ENCODE measurements at places on chromosomes 5 and 9.

DNA sequence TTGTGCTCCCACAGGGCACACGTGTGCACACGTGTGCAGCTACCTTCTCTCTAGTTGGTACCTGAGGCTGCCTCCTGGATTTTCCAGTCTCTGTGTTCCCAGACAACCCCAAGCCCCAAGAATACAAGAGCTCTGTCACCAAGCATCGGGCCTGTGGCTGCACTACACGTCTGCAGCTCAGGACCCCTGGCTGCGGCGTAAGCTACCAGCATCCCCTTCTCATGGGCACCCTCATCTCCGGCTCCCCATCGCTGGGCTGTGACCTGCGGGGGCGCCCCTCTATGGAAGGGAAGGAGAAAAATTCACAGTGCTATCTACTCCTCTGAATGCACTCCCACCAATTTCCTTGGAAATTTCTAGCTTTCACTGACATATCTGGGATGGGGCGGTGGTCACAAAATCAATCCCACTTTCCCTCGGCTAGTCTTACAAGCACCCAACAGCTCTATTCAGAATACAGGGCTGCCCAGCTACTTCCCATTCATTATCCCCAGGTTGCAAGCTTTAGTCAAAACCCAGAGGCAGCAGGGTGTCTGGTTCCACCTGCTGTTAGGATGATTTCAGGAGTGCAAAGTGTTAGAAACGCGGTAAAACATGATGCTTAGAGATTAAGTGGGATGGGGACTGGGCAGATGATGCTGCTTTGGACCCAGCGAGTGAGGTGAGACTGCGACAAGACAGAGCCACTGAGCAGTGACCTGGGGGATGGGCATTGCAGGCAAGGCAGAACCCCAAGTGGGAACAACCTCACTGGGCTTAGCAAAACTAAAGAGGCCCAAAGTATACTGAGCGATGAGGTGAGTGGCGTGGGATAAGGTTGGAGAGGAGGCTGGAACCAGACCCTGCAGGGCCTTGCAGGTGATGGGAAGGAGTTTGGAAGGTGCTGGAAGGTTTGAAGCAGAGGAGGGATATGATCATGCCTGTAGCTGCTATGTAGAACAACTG lies 121.7 kb downstream of the KCNIP1 start:
- DNase-seq, result peak; percentile 28

DNA sequence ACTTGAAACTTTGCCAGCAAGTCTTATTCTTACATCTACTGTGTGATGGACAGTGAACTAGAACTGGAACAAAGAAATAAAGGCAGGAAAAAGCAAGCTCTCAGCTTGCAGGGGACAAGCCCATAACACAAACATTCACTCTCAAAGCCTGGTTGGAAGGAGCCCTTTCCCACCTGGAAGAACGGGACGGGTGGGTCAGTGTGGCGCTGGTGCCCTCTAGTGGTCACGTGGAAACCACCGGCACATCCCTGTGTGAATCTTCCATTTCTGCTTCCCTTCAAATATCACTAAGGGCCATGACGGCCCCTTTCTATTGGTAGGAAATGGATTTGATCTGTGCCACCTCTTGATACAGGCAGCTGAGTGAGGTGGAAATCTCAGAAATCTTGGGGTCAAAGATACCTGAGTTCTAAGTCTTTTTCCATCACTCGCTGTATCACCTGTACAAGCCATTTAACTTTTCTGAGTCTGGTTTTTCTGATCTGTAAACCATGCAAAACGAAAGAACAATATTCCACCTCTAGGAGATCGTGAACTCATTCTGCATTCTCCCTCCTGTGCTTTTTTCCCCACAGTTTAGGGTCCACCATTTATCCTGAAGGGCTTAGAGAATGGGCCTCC lies 211.6 kb downstream of the MSX2 start:
- peak; percentile 75 for DNase-seq

DNA sequence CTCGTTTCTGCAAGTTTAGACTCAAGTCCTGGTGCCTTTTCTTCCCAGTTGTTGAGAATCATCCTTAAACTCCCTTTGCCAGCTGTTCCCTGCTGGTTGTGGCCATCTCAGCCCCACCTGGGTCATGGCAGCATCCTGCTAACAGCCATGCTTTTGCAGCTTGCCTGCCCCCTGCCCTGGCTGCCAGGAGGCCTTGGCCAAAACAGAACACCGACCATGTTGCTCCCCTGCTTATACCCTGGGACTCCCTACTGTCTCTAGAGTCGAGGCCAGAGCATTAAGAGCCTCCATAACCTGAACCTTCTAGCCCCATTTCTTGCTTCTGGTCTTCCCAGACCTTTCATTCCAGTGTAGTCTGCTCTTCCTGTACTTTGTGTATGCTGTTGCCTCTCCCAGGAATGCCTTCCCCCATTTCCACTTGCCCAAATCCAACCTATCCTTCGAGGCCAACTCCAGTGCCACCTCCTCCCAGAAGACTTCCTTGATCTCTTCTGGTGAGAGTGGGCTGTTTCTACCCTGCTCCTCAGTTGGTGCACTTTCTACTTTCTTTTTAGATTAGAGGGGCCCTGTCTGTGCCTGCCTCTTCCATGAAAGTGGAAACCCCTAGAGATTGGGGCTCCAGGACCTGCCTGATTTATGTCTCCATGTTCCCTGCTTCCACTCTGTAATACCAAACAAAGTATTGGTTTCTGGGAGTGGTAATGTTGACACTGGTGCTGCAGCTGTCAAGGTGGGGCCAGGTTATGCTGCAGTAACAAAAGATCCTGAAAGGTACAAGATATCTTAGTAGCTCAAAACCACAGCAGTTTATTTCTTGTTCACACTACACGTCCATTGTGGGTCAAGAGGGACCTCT lies 88.2 kb downstream of the AMBP start:
- DNase-seq, result peak; percentile 20

GRCh38 chr9:117413346-117414219 lies 1.3 kb downstream of the ASTN2 start:
- peak; percentile 55 for DNase-seq

GRCh38 chr5:159785656-159786055 lies 130.6 kb upstream of the ADRA1B start:
- no peak for DNase-seq

GRCh38 chr9:73125651-73126050 lies 26.0 kb upstream of the ANXA1 start:
- no peak for DNase-seq

- peak; percentile 82 for DNase-seq
Observed at GRCh38 chr9:129703667-129704355, 38.4 kb downstream of the PRRX2 start.

- no peak for DNase-seq
Observed at GRCh38 chr9:101702257-101702656, 36.2 kb downstream of the GRIN3A start.

GRCh38 chr5:175714479-175715085 lies 56.7 kb downstream of the HRH2 start:
- DNase-seq, result no peak

DNA sequence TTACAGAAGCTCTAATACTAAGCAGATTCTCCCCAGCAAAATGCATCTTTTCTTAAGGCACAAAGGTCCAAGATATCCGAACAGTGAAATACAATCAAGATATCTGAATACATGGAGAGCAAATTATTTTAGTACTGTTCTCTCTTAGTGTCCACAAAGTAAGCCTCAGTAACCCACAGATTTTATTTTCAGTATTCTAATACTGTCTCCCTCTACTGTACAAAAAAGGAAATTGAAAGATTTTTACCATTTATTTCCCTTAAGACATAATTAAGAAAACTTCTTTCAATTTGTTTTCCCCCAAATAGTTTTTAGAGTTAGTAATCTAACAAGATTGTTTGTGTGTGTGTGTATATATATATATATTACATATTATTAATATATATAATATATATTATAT lies 24.7 kb upstream of the NOL6 start:
- DNase-seq, result no peak

- no peak for DNase-seq
Observed at GRCh38 chr9:9108641-9109040, 1309.1 kb upstream of the DMAC1 start.

DNA sequence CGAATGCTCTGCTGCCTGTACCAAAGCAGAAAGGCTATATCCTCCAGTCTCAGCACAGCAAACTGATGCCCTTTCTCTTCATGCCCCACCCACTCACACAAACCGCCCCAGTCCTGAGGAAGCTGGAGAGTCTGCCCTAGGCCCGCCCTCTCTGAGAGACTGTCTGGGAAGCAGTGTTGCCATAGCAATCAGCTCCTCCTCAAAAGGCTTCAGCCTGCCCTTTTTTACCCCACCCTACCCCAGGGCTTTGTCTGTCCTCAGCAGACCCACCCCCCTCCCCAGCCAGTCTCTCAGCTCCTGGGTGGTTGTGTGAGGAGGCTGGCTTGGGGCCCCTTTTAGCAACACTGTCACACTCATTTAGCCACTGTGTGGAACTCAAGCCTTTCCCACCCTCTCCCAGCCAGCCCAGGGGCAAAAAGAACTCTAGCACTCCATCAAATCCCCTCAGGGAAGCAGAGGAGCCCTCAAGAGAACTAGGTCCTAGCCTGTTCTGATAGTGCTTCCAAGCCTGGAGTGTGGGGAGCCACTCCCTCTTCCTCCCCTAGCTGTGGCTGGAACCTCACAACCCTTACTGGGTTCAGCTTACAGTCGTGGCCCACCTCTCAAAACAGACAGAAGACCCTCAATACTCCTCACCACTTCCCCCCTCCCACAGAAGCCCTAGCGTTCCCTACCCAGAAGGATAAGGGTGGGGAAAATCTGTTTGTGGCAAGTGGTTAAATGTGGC lies 1.4 kb downstream of the ATOSB start:
- DNase-seq, result peak; percentile 76

- no peak for DNase-seq
Observed at GRCh38 chr5:172685091-172685490, 44.0 kb downstream of the NEURL1B start.

DNA sequence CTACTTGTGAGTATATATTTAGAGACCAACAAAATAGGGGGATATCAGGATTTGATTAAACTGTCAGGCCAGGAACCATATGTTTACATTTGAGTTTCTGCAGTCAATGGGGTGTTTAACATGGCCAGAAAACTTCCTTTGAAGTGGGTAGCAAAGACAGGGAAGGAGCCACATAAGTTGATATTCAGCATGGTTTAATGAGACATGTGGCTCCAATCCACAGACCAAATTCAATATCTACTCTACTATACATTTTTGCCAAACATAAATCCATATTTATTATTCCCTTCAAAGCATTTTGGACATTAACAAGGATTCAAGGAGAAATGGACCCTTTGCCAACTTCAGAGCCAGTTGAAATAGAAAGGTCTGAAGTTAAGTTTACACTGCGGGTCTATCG lies 99.8 kb downstream of the TAF11L14 start:
- no peak for DNase-seq

DNA sequence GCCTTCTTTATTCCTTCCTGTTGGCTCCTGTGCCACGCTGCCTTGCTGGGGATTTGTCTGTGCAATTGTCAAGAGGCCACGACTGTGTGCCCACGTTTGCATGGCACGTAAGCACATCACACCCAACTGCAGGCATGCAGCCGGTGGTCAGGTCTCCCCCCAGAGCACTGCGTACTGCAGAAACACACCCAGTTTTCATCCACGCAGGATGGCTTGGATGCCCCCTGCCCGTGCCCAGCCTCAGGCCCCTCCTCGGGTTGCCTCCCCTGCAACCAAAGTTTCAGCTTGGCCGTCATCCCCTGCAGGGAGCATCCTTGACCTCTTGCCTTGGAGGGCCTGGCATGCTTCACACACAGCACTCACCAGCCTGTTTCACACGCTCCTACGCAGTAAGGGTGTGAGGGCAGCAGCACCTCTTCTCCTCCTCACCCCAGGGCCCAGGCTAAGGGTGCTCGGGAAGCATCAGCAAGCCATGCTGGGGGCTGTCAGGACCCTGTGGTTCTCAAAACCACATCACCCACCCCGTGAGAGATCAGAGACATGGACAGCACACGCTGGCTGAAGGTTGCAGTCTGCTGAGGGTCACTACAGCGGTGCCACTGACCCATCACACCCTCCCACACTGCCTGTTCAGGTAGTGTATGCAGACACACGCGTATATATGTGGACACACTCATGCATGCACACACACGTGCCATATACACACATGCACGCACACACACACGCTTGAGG lies 3.1 kb downstream of the MRPL36 start:
- no peak for DNase-seq

DNA sequence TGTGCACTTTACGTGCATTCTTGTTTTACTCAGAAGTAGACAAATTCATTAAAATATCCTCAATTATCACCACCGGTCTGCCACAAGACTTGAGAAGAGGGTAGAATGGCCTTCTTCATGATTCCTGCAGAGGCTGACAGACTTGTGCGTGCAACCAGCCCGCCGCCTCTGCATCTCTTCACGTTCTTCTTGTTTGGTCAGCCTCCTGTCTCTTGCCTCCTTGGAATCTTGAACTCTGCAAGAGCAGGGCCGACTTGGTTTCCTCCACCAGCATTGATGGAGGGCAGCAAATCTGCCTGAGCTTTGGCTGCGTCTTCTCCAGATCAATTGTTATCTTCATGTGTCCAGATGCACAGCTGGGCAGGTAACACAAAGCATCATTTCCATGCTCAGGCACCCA lies 20.2 kb downstream of the UBE2QL1 start:
- DNase-seq, result no peak

DNA sequence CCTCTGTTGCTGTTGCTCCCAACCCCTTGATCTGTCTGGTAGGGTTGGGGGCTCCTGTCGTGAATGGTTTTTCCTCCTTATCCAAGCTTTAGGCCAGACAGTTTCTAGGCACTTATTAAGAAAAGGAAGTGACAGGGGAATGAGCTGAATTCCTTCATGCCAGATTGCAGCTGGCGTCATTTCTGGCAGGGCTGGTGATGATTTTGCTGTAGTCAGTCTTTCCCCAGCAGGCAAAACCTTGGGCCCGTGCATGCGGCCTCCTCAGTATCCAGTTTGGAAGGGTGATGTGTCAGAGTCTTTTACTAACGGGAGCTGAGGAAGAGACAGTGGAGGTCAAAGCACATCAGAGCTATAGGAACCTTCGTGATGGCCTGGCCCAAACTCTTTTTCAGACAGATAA lies 58.8 kb downstream of the COL27A1 start:
- DNase-seq, result peak; percentile 67

GRCh38 chr5:134550271-134551214 lies 25.1 kb downstream of the JADE2 start:
- DNase-seq, result no peak

DNA sequence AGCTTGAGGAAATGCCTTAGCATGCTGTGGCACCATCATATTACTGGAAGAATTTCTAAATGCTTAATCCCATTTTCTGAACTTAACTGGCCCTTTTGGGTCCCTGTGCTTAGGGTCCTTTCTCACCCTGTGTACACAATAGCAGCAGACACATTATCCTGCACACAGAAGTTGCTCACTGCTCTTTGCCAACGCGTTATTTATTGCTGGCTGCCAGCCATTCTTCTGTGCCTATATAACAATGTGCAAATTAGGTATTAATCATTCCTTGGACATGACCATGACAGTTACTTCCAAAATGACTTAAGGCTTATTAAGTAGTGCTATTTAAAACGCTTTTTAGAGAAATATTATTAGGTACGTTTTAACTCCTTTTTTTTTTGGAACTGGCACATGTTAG lies 134.7 kb downstream of the FBN2 start:
- no peak for DNase-seq
